ENCODE measurements at places on chromosomes 1 and 21. TPM values are rescaled to one million over a fixed set of nuclear protein-coding genes. Genes with fewer than 3 reads are reported as not detected.
A peak's percentile ranks its signal among the peaks of the same experiment; 100 is the strongest.

OR2T29 gene
- total RNA-seq = not detected

UMODL1 gene
- not detected for total RNA-seq

LCE1A gene
- not detected for total RNA-seq

EDARADD gene
- not detected for total RNA-seq

MROH7 gene
- not detected for total RNA-seq

GRCh38 chr1:95723346-95723745, 489.3 kb downstream of the RWDD3 start:
- no peaks in the 10 kb centered on the region for H3K27me3 ChIP-seq
- H3K36me3 ChIP-seq = no peaks in the 10 kb centered on the region
- no peak overlapping the region for H3K27ac ChIP-seq
- no peaks in the 10 kb centered on the region for H3K4me1 ChIP-seq
- no peak overlapping the region for H3K4me3 ChIP-seq
- no peak for DNase-seq

DNA sequence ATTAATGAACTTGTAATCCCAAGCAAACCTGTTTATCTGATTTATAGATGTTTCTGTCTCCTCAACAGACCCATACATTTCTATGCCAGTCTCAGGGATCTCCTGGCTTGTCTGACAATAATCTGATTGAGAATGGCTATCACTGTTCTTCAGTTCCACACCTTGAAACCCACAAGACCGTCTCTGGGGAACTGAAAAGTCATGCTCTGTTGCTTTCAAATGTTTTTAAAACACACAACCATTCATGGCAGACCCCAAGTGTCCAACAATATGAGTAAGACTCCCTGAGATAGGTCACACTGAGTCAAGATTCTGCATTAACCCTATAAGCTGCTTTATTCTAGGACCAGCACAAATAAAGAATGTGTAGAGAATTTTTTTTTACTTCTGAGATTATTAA, 611.2 kb upstream of the PLXNA2 start:
- H3K27me3 ChIP-seq = no peaks in the 10 kb centered on the region
- DNase-seq = no peak
- H3K27ac ChIP-seq = no peak overlapping the region
- no peaks in the 10 kb centered on the region for H3K4me1 ChIP-seq
- H3K36me3 ChIP-seq = no peaks in the 10 kb centered on the region

- H3K4me1 ChIP-seq = no peaks in the 10 kb centered on the region
- no peak overlapping the region for H3K4me3 ChIP-seq
- H3K27me3 ChIP-seq = no peaks in the 10 kb centered on the region
- no peak for DNase-seq
- no peak overlapping the region for H3K27ac ChIP-seq
These were observed 623.0 kb downstream of the KIF26B start for GRCh38 chr1:245777752-245778151.

DNA sequence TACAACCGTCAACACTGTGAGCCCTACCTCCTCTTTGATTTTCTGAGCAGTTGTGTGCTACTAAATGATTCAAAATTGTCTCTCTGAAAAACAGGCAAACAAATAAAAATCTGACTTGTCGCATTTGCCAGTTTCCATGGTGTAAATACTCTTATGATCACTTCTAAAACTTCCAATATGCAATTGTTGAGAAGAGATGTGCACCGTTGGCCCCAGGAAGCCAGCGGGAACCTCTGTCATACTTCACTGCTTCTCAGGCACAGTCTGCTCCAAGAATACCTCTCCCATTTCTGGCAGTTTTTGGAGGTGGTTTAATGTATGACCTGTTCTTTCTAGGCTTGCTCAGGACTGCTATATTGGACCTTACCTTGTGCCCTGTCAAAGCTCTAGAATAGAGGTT, 196.0 kb upstream of the NCAM2 start:
- H3K27ac ChIP-seq = no peak overlapping the region
- H3K4me3 ChIP-seq = no peak overlapping the region
- no peaks in the 10 kb centered on the region for H3K36me3 ChIP-seq

DNA sequence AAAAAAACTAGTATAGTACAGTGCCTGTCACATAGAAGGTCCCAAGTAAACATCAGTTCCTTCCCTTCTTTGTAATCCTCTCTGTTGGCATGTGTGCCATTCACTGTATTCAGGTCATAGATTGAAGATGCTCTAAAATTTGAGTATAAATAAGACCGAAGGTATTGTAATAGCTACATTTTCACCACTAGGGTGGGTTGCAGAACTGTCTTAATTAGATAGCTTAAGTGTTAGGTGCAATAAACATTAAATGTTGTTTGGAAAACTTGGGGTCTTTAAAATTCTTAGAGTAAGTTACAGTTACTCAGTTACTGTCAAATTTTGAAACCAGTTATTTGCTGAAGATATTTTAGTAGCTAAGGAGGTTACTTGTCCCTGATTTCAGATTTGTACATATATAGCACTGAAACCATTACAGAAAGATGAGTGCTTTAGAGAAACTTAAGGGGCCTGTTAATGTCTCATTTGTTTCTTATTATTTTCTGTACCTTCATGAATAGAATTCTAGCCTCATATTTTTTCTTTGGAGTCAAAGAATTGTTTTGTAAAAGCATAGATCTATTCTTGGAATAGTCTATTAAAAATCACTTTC, 24.3 kb downstream of the PER3 start:
- H3K4me3 ChIP-seq = no peak overlapping the region
- no peak overlapping the region for H3K27ac ChIP-seq
- H3K27me3 ChIP-seq = no peaks in the 10 kb centered on the region

DNA sequence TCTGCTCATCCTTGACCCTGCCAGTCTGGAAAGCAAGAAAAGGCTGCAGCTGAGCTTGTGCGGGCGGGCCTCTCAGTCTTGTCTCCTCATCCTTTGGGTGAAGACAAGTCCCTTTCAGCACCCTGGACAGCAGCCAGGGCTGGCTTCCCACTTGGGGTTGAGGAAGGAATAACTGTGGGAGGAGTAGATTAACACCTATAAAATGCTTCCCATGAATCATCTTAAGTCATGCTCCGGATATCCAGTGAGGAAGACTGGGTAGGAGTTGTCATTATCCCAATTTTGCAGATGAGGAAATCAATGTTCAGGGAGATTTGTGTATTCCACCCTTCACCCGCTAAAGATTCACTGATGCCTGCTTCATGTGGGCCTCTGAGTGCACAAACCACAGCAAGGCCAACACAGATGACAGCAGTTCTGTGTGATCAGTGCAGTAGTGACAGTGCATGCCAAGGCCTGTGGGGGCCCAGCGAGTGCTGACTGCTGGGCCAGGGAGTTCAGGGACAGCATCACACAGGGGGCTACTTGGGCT, 20.1 kb upstream of the COL16A1 start:
- DNase-seq = peak; percentile 62
- no peaks in the 10 kb centered on the region for H3K36me3 ChIP-seq
- no peak overlapping the region for H3K4me3 ChIP-seq
- H3K27me3 ChIP-seq = peaks cover 4% of the 10 kb centered on the region
- no peak overlapping the region for H3K27ac ChIP-seq

DNA sequence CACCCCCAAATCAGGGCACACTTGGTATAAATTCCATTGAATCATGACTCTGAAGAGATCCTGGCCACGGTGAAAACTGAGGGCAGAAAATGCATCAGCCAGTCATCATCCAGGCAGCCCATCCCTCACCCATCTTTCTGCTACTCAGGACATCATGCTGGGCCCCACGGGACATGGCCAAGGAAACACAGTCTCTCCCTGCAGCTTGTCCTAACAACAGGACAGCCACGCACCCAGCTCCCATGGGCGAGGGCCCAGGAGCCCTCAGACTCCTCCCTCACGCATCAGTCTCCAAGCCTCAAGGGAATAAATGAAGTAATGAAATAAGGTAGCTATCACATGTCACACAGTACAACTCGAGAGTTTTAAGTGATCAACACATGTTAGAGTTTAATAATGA, 37.8 kb downstream of the ELK4 start:
- H3K4me1 ChIP-seq = peaks cover 30% of the 10 kb centered on the region
- H3K27ac ChIP-seq = no peak overlapping the region
- H3K27me3 ChIP-seq = no peaks in the 10 kb centered on the region
- H3K4me3 ChIP-seq = no peak overlapping the region
- DNase-seq = no peak

GRCh38 chr1:202315576-202316168, 26.1 kb downstream of the UBE2T start:
- no peaks in the 10 kb centered on the region for H3K36me3 ChIP-seq
- peak; percentile 79 for DNase-seq
- no peak overlapping the region for H3K27ac ChIP-seq
- H3K4me1 ChIP-seq = peaks cover 9% of the 10 kb centered on the region
- no peak overlapping the region for H3K4me3 ChIP-seq

GRCh38 chr1:107824946-107825345, 140.0 kb downstream of the VAV3 start:
- DNase-seq = no peak
- no peaks in the 10 kb centered on the region for H3K27me3 ChIP-seq
- H3K4me3 ChIP-seq = no peak overlapping the region
- H3K27ac ChIP-seq = no peak overlapping the region
- H3K4me1 ChIP-seq = peaks cover 13% of the 10 kb centered on the region

DNA sequence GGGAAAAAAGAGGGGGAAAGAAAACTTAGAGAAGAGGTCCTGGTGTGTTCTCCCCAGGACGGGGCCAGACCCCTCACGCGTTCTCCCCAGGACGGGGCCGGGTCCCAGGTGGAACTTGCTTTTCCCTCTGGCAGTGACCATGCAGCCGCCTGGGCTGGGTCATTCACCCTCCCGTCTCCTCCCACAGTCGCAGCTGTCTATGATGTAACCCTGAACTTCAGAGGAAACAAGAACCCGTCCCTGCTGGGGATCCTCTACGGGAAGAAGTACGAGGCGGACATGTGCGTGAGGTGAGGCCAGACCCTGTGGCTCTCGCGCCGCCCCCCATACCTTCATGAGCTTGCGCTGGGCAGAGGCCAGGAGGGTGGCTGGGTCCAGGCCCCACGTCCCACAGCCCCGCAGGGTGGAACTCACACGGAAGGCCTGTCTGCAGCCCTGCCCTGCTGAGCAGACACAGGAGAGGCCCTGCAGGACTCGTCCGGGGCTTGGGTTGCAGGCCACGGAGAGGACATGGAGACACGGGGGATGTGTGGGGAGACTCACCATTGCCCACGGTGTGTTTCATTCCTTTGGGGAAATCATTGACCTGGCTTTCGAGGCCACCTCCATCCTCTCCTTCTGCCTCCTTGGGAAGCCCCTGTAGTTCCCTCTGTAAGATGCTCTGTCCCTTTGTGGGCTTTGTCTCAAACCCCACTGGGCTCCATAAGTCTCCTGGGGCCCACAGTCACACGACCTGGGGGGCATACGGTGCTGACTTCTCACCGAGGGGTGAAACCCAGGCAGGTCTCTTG, 40.7 kb upstream of the TRAPPC10 start:
- DNase-seq = no peak
- H3K27me3 ChIP-seq = no peaks in the 10 kb centered on the region
- no peak overlapping the region for H3K4me3 ChIP-seq
- no peak overlapping the region for H3K27ac ChIP-seq
- H3K4me1 ChIP-seq = no peaks in the 10 kb centered on the region

- H3K27ac ChIP-seq = no peak overlapping the region
- no peaks in the 10 kb centered on the region for H3K27me3 ChIP-seq
- DNase-seq = no peak
- no peak overlapping the region for H3K4me3 ChIP-seq
- no peaks in the 10 kb centered on the region for H3K36me3 ChIP-seq
These were observed 25.9 kb downstream of the ARHGEF16 start for GRCh38 chr1:3480369-3480719.

DNA sequence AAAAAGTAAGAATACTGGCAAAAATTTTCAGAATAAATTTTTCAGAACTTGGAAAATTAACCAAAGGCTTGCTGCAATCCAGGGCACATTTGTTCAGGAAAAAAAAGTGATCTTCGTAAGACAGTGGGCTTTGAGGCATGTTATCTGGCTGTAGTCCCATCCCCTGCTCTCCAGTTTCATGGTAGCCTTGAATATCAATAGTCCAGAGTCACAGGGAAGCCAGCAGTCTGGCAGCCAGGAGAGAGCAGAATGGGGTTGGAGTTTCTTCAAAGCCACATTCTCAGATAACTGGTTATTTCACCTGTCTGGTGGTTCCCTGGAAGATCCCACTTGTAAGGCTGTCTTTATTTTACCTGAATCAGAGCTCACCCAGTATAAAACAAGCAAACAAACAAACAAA, 669.3 kb downstream of the MATN1 start:
- H3K4me3 ChIP-seq = no peak overlapping the region
- DNase-seq = no peak
- H3K36me3 ChIP-seq = no peaks in the 10 kb centered on the region
- no peaks in the 10 kb centered on the region for H3K27me3 ChIP-seq
- H3K27ac ChIP-seq = no peak overlapping the region

All from endothelial cell of umbilical vein (primary cell).